ENCODE measurements at places on chromosomes 5 and 9.

DNA sequence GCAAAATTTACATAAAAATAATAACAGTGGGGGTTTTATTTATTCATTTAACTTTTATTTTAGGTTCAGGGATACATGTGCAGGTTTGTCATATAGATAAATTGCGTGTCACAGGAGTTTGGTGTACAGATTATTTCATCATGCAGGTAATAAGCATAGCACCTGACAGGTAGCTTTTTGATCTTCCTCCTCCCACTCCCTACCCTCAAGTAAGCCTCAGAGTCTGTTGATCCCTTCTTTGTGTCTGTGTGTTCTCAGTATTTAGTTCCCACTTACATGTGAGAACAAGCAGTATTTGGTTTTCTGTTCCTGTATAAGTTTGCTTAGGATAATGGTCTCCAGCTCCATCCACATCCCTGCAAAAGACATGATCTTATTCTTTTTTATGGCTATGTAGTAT lies 240.3 kb downstream of the KIAA0825 start:
- no peak for DNase-seq

DNA sequence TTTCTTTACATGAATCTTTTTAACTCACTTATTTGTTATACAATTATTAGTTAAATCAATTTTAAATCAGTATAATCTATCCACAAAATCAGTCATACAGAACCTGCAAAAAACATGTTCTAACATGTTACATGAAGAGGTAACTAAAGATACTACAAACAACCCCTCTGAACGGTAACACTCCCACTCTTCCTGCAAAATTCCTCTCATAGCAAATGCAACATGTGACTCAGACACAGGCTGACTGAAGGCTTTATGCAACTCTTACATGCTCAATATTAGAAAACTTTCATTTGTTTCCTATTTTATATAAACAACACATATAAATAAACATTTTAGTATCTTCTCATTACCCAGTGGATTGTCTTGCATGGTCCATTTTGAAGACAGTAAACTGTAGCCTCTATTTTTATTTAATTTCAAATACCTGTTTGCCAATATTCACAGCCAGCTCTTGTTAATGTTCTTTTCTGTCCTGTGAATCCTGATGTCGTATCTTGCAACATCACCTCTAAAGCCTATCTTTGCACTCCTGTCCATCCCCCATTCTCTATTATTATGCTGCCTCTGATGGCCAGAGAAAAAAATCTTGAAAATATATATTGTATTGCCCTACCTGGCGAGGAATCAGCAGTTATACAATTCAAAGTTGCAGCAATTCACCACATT lies 100.5 kb upstream of the CCDC152 start:
- peak; percentile 4 for DNase-seq

GRCh38 chr5:119274767-119275130 lies 81.1 kb upstream of the TNFAIP8 start:
- DNase-seq: peak; percentile 59

GRCh38 chr9:69759021-69759420 lies 790 bp downstream of the PTAR1 start:
- DNase-seq: peak; percentile 15

DNA sequence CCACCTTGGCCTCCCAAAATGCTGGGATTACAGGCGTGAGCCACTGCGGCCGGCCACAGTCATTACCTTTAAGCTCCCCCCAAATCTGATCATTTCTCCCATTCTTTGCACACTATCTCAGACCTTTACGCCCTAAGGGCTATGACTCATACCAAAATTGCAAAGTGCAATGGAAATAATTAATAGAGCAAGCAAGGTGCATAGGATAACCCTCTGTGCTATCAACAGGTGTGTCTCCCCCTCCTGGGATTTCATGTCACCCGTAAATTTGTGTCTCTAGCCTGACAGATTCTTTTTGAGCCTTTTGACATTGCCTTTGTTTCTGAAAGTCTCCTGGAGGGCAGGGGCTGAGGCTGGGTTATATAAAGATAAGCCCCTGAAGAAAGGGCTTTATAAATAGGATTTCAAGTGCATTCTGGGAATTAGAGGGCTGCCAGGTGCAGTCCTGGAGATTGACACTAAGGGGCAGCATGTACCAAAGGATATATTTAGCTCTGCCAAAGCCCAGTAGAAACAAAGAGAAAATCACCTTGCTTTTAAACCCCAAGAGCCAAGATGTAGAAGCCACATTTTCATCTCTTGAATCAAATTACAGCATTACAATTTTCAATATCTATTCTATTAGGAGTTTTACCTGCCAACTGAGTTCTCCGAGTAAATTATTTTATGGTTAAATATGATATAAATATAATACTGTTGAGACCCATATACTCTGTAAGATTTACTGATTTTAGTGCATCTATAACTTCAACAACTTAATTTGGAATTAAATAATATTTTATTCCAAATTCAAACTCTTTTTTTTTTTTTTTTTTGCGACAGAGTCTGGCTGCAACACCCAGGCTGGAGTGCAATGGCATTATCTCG lies 18.2 kb downstream of the S100Z start:
- DNase-seq: peak; percentile 71

- no peak for DNase-seq
Measured at GRCh38 chr5:56460195-56460546, 227.0 kb upstream of the ANKRD55 start.

DNA sequence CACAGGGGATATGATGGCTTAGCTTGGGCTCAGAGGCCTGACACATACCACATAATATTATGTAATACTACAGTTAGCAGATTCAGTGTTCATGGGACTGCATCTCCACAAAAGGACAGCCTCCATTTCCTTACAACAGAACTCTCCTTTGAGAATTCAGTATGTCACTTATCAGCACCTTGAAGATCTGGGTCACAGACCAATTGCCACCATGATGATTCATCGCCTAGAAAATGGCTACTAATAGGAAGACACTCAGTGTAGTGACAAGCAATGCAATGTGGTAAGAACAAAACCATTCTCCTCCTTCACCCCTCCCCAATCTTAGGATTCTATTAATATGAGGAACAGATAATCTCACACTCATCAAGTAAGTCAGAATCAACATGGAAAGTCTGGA lies 38.7 kb upstream of the PRLR start:
- no peak for DNase-seq

DNA sequence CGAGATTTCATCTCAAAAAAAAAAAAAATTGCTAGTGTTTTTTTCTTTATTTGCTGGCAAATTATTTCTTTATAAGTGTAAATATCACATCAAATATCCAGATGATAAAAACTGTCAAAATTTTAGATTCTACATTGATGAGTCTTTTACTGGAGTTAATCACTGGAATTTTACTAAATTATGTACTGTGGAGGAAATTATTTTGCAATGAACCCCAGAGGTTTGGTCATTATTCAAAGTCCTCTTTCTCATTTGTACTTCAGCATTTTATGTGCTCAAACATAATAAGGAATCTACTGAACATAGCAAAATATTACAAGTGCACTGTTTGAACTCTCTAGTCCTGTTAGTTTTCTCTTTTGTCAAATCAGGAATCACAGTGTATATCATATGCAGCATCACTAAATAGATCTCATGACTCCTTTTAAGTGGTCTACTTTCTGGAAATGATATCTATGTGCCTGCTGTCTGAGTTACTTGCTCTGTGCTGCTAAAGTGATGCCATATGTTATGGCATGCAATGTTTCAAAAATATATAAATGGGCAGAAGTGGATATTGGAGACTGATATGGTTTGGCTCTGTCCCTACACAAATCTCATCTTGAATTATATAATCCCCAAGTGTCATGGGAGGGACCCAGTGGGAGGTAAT lies 18.0 kb downstream of the OTULINL start:
- DNase-seq: no peak

DNA sequence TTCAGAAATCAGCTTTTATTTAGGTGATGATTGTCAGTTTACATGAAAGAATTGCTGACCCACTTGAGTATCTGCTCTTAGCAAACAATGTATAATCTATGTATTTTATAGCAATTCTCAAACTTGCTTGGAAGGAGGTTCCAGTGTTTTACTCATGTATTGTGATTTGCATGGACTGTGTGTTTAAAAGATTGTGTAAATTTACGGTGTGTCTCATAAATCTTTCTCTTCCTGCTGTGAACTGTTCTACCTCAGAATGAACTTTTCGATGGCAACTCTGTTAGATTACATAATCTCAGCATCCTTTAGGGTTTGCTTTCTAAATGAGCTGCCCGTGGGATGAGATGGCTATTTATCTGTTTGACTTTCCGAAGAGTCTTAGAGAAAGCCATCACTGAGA lies 122.5 kb downstream of the MEF2C start:
- no peak for DNase-seq

- DNase-seq: no peak
Measured at GRCh38 chr5:87138091-87138805, 129.4 kb upstream of the RASA1 start.

GRCh38 chr9:99822109-99822805 lies 572 bp downstream of the NR4A3 start:
- no peak for DNase-seq

GRCh38 chr9:20015427-20015931 lies 226.6 kb upstream of the SLC24A2 start:
- no peak for DNase-seq

DNA sequence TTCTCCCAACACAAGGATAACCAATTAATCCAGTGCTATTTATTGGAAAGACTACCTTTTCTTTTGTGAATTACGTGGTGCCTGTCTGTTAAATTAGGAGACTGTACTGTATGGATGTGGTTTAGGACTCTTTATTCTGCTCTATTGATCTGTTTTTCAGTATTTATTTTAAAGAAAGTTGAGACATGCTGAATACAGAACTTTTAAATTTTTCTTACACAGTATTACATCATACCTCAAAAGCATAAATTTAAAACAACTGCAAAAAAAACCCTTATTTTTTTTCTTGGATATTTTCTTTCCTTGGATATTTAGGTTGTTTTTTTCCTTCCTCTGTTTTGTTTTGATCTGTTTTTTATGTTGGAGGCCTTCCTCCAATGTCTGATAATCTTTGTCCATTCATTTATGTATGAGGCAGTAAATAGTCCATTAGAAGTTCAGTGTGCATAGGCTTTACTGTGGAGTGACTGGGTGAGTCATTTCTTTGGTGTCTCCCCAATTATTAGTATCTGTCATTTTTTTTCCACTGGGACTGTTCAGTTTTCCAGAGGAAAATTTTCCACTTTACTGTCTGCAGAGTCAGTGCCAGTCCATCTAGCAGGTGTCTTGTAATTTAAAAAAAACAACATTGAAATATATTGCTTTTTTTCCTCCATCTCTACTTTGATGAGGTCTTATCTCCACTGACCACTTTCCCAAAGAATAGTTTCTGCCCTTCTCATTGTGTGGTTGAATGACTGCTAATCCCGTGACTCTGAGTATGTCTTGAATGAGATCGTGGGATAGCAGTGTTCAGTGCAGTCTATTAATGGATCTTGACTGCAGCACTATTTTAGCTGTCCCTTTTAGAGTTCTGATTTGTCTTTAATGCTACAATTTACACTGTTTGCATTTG lies 15.2 kb downstream of the CYSTM1 start:
- no peak for DNase-seq

GRCh38 chr5:136191304-136192014 lies 1.5 kb downstream of the SMIM32 start:
- DNase-seq: peak; percentile 53

- DNase-seq: no peak
Measured at GRCh38 chr9:110619831-110620230, 40.3 kb upstream of the SVEP1 start.

GRCh38 chr5:102893942-102894341 lies 138.8 kb downstream of the PAM start:
- no peak for DNase-seq

GRCh38 chr9:134442486-134443173 lies 116.4 kb downstream of the RXRA start:
- DNase-seq: no peak

- DNase-seq: no peak
Measured at GRCh38 chr5:152523964-152524363, 118.9 kb upstream of the NMUR2 start.

DNA sequence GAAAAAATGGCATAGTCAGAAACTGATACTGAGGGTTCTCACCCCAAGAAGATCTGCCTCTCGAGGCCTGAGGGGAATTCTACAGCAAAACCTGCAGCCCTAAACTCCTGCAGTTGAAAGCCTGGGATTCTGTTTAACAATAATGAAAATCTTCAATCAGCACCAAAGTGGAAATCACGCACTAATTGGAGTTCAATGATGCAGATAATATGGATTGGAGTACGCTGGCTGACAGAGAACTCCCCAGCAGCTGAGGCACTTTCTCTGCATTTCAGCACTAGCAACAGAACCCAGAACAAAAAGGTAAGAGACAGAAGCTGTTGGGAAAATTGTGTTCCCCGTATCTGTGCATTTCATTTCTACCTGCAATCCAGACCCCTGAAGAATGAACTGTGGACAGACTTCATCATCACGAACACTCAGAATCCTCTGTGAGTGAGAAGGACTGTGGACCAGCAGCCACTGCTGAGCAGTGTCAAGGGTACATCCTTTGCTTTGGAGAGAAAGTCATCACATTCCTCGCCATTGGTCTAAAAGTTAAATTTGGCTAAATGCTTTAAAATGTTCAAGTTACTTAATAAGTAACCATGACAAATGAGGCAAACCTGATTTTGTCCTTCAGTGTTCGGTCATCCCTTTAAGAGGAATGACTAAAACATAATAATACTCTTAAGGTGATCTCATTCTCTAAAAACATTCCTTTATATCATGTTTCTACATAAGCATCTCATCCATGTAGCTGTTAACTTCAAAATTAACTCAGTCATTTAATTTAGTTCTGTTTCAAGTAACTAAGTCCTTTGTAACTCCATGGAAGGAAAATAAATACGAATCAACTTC lies 126.1 kb downstream of the GAS1 start:
- DNase-seq: no peak

DNA sequence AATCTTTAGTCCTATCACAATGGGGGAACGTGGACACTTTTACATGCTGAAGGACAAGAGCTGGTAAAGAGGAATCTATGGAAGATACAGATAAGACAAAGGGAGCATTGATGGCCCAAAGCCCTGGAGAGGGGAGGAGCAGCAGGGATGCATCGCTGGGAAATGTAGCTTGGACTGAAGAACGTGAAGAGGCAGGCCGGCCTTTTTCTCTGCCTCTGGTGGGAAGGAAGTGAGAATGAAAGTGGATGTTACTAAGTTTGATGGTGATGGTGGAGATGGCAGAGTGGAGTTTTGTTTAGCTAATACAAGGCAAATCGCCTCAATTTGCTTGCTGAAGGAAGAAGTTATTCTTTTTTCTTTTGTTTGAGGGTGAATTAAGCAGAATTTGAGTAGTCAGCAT lies 124.6 kb upstream of the TAF11L2 start:
- DNase-seq: no peak

GRCh38 chr5:136099870-136100269 lies 32.8 kb upstream of the SMAD5 start:
- DNase-seq: no peak

DNA sequence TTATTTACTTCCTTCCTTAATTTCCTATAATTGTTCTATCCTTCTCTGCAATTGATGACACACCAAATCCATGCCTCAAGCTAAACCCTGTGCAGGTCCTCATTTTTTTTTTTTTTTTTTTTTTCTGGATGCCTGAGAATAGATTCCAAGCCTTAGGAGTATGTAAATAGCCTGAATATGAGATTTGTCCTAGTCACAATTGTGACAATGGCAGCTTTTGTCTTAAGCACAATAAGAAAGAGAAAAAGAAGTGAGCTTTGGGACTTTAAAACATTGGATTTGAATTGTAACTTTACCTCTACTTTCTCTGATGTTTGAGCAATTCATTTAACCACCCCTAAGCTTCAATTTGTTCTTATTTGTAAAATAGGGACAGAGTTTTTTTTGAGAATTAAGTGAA lies 280.5 kb downstream of the TUSC1 start:
- DNase-seq: no peak
